Right lobe of liver (tissue), 6 donors: ENCODE measurements at places on chromosomes 6 and 20. TPM values are rescaled to one million over a fixed set of nuclear protein-coding genes. Genes with fewer than 3 reads are reported as not detected.

DNA sequence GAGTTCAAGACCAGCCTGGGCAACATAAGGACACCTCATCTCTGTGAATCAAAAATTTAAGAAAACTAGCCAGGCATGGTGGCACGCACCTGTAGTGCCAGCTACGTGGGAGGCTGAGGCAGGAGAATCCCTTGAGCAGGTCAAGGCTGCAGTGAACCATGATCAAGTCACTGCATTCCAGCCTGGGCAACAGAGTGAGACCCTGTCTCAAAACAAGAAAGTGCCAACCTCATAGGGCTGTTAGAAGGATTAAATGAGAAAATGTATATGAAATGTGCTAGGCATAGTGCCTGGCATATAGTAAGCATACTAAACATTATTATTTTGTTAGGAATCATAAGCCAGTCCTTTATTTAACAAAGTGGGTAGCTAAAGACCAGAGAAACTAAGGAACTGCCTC, 9.1 kb upstream of the MDGA1 start:
- DNase-seq: no peak

DNA sequence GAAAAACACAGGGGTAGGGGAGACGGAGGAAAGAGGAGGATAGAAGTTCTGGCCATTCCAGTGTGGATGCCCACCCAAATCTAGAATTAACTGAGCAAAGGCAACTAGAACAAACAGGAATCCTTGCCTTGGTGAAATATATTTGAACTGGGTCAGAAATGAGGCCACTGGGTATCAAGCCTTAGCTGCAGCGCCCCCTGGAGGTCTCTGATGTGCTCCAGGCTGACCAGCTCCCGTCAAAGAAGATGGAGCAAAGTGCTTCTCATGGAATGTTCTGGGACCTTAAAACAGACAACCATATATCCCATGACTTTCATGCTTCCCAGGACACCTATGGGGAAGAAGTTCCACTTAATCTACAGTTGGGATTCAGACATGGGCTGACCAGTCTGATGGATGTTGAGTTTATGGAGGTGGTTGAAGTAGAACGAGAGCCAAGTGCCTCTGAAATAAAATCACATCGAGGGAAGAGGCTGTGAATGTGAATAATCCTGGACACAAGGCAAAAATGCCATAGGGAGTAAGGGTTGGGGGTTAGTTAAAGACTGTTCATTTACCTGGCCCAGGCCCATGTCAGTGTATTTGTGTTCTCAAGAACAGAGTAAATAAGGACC, 50.4 kb downstream of the HLA-DPB1 start:
- peak; percentile 74 for DNase-seq

Gene C20orf202
- total RNA-seq: 0.19 TPM

DNA sequence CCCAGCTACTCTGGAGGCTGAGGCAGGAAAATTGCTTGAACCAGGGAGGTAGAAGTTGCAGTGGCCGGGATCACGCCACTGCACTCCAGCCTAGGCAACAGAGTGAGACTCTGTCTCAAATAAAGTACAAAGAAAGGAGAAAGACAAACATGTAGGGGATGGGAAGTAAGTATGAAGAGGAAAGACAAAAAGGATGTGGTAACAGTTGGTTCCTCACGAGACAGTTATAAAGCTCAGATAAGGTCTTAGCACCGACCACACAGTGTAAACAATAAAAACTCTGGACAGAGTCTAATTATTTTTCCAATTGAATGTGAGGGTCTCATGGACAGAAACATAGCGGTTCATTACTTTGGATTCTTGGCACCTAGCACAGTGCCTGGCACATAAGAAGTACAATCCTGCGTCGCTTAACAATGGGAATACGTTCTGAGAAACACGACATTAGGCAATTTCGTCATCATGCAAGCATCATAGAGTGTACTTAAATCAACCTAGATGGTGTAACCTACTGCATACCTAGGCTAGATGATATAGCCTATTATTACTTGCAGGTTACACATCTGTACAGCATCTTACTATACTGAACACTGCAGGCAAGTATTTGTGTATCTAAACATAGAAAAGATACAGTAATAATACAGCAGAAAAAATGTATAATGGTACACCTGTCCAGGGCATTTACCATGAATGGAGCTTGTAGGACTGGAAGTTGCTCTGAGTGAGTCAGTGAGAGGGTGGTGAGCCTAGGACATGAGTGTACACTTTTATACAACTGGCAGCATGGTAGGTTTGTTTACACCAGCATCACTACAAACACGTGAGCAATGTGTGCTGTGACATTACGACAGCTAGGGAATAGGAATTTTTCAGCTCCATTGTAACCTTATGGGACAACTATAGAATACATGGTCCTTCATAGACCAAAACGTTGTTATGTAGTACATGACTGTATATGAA, 38.2 kb downstream of the MBOAT1 start:
- DNase-seq: no peak

DNA sequence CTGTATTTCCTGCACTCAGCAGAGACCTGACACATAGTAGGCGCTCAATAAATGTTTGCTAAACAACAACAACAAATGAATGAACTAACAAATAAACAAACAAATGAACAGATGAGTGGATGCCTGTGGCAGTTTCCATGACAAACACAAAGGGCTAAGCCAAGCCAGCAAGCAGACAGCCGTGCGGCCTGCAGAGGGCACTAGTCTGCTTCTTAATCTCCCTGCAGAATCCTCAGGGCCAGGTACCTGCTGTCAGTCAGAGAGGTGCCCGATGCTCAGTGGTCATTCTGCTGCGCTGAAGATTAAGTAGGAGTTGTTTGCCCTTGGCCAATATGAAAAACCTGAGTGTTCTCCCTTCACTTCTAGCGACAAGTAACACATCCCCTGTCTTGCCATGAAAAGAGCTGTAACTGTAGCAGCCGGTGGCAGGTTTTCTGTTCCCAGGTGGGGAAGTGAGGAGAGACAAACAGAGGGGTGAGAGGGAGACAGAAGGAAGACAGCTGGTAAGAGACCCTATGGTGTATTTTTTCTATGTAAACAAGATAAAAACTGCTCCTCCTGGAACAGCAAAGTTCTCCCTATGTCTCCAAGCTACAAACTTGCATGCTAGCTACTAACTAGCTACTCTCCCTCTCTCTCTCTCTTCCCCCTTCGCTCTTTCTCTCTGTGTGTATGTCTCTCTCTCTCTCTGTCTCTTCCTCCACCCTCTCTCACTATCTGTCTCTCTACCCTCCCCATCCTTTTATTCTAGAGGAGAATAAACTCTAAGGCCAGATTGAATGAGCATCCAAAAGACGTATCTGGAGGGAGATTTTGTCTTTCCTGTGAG, at the start of gene MC3R:
Gene MC3R (plus strand): TSS at position 779 of the 829 bp plus-strand sequence. CDS start 112 bp downstream, outside the sequence.
- DNase-seq: peak; percentile 69

GRCh38 chr6:14873781-14874441, 372.0 kb upstream of the JARID2 start:
- no peak for DNase-seq

DNA sequence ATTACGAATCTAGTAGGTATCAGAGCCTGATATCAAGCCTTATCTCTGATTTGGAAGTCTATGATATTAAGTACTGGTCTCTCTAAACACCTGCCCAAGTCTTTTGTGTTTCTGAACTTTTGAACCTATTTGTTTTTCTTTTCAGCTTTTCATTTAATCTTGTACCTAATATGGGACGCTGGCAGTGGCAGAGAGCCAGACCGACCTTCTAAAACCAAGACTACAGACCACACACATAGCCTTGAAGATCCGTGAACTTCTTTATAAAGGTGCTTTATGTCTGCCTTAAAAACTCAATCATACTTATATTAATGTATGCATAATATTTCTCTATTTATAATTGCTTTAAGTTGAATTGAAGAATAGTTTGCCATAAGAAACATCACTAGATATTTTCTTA, 12.6 kb upstream of the PTCHD4 start:
- no peak for DNase-seq

Gene VSTM2L
- total RNA-seq: 2.5 TPM

Gene SPATA2
- total RNA-seq: 2.2 TPM

DNA sequence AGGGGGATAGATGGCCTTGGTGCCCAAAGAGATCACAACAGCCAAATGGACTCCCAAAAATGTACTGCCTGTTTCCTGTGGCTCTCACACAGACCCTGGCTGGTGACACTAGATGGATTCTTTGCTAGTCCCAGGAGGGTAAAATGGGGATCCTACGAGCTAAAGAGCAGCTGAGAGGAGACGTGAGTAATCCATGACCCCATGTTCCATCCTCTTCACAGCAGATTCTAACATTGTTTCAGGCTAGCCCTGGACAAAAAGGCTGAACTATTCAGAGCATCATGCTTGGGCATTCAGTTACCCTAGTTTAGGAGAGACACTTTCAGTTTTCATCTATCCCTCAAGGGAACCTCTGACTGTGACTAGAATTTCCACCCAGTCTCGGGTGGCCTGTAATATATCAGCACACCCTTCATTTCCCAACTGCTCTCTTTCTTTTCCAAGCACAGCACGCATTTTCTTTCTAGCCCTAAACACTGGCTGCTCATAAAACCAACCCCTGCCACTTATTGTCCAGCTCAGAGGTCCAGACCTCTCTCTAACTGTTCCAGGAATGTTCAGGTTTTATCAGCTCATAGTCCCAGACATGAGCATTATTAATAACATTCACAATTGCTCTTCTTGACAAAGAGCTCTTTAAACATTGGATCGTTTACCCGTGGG, 48.5 kb downstream of the SLC22A1 start:
- DNase-seq: no peak

GRCh38 chr6:89941031-89941762, 46.9 kb downstream of the GJA10 start:
- no peak for DNase-seq

Gene ZNF391
- 0.09 TPM for total RNA-seq

DNA sequence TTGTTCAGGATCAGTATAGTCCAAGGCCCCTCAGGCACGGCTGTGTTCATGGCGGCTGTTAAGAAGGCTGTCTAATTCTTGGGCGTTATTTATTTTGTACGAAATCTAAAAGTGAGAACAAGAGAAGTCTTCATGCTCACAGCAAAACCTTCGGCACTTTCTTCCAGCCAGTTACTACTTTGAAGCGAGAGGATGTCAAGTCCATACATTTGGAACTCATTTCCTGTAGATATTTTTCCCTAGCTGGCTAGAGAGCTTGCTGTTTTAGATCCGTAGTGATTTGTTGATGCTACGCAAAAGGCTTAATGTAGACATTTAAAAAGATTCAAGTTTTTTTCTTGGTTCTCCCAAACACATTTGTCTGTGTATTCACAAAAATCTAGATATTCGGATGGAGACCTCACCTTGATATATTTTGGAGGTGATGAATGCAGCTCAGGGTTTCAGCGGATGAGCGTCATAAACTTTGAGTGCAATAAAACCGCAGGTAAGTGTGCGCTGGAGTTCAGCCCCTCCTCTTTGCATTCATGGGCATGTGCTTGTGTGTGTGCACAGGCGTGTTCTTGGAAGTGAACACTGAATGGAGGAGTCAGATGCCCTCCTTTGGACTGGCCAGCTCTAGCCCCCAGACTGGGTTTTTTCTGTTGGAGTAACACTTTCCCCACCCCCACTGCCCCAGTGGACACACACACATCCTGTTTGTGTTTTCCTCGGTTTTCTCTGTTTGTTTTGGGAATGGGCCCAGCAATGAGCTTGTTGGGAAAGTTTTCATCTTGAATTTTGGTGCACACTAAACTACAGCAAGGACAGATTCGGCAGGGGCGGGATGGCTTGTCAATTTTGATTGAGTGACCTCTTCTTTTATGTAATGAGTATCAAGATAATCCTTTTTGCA, 65.4 kb downstream of the IGF2R start:
- no peak for DNase-seq

Gene TLDC2
- total RNA-seq: not detected

DNA sequence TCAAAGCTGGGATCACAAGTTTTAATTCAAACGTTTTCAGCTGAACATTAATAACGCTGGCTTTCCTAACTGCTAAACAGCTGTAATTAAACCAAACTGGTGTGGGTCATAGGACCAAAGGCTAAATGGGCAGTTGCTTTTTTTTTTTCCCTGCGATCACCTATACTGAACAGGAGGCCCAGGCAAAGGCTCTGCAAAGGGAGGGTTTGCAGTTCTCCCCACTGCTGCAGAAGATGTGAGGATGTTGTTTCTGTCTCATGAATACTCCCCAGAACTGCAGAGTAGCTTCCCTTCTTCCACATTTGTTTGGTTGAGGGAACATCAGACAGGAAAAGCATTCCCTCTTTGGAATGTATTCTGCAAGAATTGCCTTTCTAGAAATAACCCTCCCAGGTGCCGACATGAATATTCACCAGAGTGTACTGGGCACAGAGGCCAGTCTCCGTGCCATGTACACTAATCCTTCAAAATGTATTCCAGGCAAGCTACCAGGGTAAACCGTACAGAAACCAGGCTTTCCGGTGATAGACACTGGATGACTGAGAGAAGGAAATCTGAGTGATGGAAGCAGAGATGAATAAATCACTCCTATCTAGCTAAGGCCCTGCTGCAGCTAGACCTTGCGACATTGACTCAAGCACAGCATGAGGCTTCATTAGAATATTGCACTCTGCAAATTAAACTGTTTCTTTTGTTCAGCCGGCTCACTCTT, 370.1 kb downstream of the BTBD9 start:
- no peak for DNase-seq

- DNase-seq: peak; percentile 56
Measured at GRCh38 chr6:10582774-10583508, 61.8 kb downstream of the GCNT2 start.

- no peak for DNase-seq
Measured at GRCh38 chr6:100381111-100381510, 83.6 kb downstream of the SIM1 start.

DNA sequence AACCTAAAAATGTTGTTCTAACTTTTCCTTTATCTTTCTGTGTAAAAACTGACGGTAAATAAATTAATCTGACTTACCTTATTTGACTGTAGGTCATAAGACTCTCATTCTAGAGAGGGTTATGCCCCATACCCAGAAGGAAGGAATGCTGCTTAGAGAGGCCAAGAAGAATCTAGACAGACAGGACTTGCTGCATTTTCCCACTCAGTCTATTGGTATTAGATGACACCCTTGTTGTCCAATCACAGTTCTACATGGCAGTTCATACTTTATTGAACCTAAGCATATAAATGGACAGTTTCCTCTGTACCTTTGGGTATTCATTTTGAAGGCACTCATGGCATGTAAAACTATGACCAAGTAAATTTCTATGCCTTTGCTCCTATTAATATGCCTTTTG, 359.6 kb upstream of the ID4 start:
- DNase-seq: no peak

DNA sequence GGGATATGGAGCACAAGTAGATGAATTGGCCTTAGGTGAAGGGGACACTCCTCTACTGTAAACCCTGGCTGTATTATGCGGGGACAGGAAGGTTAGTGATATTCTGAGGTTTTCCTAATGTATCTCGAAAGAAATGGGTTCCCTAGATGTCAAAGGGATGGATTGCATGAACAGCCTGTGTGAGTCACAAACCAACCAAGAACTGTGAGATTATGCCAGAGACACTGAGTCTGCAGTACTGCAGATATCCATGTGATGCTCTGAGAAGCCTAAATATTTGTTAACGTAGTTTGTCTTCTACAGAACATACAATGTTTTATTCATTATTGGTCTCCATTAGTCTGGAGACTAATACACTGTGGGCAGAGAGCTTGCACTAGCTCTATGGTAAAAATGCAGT, 182.2 kb downstream of the AKAP7 start:
- DNase-seq: no peak

Gene PRPH2
- total RNA-seq: not detected

Gene ZSCAN12
- total RNA-seq: 1.4 TPM
